Head of caudate nucleus (tissue), 42 donors: ENCODE measurements at places on chromosomes 7 and 10.

DNA sequence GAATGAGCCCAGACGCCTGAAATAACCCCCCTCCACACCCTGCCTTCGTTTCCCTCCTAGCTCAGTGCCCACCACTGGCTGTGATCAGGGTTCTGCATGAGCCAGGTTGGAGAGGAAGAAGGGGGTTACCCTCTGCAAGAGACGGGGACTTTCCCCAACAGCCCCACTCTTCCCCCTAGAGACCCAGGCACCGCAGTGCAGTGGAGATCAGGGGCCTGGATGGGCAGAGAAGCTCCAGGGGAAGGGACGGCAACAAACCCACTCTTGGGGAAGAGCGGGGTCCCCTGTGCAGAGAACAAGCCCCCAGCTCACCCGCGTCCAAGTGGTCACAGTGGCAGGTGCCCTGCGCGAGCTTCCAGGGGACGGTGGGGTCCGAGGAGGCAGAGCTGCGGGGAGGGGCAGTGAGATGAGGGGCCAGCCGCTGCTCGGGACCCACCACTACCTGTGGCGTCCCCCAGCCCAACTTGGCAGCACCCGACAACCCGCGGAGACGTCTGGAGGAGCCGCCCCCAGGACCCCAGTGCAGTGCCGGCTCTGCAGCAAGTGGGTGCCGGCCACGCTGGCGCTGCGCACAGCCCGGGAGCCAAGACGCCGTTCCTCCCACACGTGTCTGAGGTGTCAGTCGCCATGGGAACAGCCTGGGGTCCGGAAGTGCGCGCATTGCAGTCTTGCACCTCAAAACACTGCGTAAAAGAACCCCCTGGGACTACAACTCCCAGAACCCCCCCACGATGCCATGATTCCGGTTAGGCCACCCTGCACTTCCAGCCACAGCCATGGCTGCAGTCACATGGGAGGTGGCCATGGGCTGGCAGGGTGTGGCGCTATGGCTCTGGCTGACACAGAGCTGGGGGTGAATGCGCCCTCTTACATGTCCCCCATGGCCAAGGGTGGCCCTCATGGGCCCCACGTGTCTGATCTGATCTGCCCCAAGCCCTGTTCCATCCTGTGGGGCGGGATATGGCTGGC lies 45.8 kb upstream of the WIPI2 start:
- DNase-seq: peak; percentile 76

GRCh38 chr10:116096526-116096925 lies 176.5 kb downstream of the GFRA1 start:
- no peak for DNase-seq

GRCh38 chr7:25009257-25009656 lies 29.3 kb upstream of the OSBPL3 start:
- no peak for DNase-seq

GRCh38 chr7:68813551-68814080 lies 784.7 kb upstream of the AUTS2 start:
- DNase-seq: no peak

DNA sequence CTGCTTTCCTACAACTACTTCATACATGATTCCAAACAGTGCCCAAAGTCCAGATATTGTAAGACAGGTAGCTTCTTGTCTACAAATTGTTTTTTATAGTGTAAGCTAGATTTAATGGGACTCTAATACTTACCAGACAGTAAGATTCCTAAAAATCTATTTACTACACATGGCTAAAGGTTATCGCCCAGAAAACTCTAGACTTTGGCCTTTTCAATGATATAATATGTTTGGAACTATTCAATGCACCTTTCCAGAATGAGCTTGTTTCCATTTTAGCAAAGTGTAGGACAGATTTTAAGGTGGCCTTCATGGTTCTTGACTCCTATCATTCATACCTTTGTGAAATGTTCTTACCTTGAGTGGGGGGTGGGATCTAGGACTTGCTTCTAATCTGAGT lies 951.0 kb downstream of the SORCS1 start:
- no peak for DNase-seq

DNA sequence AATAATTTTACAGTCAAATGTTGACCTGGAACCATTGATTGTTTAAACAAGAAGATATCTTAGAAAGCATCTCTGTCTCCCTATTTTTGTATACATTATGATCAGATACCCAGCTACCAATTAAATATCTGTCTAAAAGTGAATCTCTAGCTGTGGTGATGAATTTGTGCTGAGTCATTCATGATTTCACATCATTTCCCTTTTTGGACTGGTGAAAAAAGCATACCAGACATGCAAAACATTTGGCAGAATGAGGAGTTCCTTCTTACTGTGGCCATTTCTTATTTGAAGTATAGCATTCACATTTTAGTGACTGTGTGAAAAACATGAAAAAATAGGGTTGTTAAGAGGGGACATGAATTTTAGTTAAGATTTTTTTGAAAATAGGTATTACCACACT lies 98.0 kb upstream of the GATA3 start:
- DNase-seq: no peak

- peak; percentile 26 for DNase-seq
Observed at GRCh38 chr7:64947252-64948000, 43.4 kb downstream of the ZNF117 start.

- no peak for DNase-seq
Observed at GRCh38 chr7:79515358-79515757, 61.9 kb upstream of the MAGI2 start.

DNA sequence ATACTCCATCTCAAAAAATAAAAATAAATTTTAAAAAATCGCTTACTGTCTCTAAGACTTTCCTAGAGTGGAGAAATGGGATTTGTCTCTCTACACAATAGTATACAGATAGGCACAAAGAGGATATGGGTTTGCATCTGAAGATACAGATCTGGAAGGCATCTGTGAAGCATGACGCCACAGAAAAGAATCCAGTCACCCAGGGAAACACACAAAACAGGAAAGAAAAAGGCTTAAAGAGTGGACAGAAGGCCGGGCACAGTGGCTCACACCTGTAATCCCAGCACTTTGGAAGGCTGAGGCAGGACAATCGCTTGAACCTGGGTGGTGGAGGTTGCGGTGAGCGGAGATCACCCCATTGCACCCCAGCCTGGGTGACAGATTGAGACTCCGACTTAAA lies 61.3 kb downstream of the SKIDA1 start:
- DNase-seq: no peak

DNA sequence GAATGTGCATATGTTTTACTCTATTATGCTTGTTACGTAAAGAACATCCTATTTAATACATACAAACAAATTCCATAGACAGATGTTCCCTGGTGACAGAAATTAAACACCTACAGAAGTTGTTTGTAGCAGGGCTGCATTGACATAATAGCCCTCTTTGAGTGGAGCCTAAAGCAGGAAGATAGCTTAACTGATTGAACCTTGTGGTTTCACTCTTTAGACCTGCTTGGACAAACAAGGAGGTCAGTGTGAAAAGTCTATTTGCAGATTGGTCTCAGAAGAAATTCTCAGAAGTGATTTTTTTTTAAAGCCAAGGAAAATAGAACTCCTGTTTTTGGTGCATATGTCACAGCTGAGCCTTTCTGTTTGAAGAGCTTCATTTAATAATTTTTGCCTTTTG lies 121.3 kb downstream of the PPP1R9A start:
- no peak for DNase-seq

DNA sequence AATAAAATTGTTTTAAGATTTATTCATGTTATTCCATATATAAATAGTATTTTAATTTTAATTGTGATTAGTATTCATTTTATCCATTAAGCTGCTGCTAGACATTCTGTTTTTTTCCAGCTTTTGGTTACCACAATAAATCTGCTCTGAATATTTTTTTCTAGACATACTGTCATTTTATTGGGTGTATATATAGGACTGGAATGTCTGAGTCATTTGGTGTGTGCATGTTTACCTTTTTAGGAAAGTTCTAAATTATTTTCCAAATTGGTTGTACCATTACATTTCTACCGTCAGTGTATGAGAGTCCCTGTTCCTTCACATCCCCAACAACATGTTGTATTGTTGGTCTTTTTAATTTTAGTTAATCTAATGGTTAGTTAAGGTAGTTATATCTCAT lies 1138.1 kb downstream of the REEP3 start:
- DNase-seq: no peak

DNA sequence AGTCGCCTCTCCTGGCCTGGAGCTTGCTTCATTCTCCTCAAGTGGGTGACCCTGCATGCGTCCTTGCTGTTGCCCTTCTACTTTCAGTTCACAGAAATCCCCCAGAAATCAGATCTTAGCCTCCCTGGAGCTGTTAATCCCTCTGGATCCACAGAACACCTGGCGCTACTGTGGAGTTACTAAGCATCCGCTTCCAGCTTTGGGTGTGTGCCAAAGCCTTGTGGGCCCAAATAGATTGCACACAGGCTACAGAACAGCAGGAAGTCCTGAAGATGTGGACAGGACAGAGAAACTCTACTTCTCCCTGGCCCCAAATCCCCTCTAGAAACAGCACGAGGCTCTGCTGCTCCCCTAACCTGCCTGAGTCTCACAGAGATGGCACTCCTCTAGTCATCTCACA lies 36.6 kb upstream of the PDLIM1 start:
- DNase-seq: no peak

GRCh38 chr10:124110882-124111281 lies 17.5 kb upstream of the CHST15 start:
- no peak for DNase-seq

DNA sequence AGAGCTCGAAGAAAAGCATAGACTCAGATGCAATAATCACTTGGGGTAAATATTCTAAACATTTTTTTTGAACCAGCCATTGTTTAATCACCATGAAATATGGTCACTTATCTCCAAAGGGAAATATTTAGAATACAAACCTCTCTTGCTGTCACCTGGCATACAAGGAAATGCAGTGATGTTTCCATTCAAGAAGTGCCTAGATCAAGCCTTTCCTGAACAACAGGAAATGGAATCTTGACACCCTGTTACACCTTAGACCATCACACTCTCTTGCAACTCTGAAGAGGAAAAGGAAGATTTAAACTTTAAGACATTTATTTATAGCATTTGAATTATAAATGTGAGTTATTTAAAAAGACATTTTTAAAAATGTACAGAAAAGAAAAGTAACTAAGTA lies 263.0 kb upstream of the BMPER start:
- no peak for DNase-seq

DNA sequence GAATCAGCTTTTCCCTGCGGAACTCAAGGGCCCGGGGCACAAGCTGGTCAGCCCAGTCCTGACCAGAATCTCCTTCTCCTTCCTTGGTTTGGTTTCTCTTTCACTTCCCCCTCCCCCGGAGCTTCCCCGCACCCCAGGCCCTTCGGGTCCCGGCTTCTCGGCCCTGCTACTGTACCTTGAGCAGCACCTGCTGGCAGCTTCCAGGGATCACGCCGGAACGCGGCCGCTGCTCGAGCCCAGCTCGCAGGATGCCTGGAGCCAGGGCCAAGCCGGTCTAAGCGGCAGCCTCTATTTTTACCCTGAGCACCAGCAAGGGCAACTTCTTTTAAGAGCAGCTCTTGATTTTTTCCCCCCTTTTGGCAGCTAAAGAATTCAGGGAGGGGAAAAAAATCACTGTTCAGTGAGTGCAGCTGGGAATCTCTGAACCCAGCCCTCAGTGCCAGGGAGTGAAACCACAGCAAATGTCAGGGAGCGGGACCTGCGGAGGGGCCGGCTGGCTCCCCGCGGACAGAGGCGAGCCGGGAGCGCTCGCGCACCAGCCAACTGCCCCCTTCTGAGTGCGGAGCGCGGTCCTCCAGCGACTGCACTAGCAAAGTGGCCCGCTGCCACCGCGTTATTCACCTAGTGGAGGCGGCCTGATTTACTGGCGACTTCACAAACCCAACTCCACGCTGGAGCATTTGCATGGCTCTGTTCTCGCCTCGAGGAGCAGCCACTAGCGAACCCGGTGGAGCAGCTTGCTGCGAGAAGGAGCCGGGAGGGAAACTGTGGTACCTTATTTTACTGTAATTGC lies 2.4 kb upstream of the INHBA start:
- peak; percentile 72 for DNase-seq

GRCh38 chr7:49088017-49088416 lies 163.7 kb downstream of the CDC14C start:
- no peak for DNase-seq

DNA sequence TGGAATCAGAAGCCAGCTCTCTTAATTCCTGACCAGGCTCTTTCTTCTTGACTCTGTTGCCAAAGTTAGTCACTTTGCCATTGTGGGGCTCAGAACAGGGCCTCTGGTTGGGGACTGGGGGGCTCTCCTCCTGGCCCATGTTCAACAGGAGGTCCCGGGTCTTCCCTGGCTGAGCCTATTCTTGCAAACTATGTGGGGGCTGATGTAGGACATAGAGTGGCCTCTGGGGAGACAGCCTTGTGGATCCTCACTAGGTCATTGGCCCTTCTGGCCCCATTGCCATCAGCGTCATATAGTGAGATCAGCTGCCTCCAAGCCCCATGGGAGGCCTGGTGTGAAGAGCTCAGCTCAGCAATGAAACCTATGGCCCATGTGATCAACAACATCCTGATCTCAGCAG lies 77.6 kb upstream of the LEP start:
- DNase-seq: no peak

DNA sequence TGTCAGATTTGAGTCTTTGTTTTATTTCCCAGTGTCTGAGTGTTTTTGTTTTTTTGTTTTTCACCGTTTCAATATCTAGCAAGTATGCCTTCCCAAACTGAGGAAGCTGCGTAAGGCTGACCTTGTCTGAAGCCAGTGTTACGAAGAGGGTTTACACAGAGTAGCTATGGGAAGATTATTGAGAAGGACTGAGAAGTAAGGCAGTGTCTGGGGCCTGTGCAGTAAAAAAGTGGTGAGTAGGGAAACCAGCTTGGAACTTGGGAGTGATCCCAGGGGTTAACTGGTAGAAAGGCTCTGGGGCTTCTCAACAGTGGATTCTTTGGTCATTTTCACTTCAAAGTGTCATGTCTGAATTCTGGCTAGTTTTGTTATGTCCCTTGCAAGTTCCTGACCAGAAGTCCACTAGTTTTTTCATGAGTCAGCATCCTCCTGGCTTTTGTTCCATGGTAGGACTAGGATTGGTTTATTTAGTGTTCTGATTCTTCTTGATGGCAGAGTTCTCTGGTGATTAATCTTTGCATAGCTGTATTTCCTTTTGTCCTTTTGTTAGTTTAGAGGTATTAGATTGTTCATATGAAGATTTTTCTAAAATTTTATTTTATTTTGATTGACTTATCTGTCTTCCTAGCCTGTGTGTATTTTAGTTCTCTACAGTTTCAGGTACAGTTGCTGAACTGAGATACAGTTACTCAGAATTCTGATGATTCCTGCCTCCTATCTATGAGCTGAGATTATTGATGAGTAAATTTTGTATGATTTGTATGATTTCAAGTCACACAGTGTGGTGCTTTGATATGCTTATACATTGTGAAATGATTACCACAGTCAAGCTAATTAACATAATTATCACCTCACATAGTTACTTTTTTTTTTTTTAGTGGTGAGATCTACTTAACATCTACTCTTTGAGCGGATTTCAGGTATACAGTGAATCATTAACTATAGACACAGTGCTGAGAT lies 19.0 kb downstream of the GARS1 start:
- DNase-seq: no peak

DNA sequence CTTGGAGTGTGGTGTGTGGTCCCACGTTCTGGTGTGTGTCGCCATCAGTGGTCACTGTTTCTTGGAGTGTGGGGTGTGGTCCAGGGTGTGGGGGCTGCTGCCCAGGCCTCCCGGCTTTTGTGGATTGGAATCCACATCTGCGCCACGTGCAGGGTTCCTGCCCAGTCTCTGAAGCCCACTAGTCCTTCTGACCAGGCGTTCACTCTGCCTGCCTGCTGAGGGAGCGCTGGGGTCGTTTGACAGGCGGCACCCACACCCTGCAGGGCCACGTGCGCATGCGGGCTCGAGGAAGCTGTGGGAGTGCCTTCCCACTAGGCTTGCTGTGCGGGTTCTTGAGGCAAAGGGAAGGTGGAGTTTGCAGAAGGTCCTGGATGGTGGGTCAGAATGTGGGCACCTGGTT lies 51.4 kb downstream of the INPP5A start:
- no peak for DNase-seq

GRCh38 chr7:135784013-135784412 lies 35.4 kb upstream of the FAM180A start:
- no peak for DNase-seq
